ENCODE measurements at places on chromosomes 6 and 20. TPM values are rescaled to one million over a fixed set of nuclear protein-coding genes. Genes with fewer than 3 reads are reported as not detected.

DNA sequence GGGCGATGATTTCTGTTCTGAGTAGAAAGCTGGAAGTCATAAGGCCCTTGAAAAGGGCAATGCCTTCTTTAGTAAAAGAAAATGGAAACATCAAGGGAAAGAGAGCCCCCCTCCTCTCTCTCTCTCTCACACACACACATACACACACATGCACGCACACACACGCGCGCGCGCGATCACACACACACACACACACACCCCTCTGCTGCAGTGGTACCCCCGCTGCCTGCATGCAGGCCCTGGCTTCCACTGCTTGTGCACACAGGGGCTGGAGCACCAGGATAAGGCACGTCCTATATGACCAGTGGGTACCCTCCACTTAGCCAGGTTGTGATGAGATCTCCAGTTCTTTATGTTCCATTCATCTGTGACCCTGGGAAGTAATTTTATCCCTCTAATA, 300.9 kb downstream of the SLC35F1 start:
- DNase-seq, result no peak

Gene FAM110A
- 31.7 TPM for total RNA-seq

- no peak for DNase-seq
Measured at GRCh38 chr6:156110249-156110648, 654.6 kb upstream of the NOX3 start.

Gene ABT1
- total RNA-seq, result 18.9 TPM

DNA sequence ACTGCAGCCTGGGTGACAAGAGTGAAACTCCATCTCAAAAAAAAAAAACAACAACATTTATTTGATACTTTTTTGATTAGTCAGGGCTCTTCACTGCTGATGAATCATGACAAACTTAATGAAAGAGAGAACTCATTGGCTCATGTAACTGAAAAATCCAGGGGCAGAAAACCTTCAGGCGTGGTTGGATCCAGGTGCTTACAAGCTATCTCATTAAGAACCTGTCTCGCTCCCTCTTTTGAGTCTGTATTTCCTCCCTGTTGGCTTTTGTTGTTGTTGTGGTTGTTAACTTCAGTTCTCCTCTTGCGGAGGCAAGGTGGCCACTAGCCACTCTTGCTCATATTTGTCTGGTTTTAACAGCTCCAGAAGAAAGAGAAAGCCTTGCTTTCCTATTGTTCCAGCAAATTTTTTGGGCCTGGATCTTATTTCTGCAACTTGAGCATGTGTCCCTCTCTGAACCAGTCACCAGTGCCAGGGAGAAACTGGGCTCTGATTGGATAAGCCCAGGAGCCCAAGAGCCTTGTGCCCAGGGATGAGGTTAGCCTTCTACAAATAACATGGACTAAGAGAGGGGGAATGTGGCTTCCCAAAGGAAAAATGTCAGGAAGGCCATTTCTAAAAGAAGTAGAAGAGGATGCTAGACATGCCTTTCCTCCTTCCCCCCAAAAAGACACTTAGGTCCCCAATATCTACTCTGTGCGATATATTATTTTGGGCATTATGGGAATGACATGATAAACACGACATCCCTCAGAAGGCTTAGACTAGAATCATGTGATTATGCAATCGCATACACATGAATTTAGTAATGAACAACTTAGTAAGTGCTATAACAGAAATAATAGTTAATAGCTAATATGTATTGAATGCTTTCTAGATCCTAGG, 64.5 kb downstream of the PHACTR2 start:
- no peak for DNase-seq

Gene STMND1
- total RNA-seq, result not detected

Gene EFCAB8
- 1.9 TPM for total RNA-seq

Gene DEFB124
- total RNA-seq, result not detected

DNA sequence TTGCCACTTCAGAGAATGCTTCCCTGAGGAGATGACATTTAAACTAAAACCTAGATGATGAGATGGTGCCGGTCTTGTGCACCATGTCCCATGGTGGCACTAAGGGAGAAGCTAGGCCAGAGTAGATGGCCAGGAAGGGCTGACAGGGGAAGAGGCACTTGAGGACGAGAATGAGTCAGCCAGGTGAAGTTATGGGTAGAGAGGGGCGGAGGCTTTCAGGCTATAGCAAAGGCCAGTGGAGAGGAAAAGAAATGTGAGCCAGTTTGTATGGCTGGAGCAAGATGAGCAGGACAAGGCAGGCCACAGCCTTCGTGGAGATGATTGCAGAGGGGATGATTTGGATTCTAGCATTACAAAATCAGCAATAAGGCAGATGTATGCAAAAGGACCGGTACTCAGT, 44.7 kb upstream of the ADGRF4 start:
- no peak for DNase-seq

DNA sequence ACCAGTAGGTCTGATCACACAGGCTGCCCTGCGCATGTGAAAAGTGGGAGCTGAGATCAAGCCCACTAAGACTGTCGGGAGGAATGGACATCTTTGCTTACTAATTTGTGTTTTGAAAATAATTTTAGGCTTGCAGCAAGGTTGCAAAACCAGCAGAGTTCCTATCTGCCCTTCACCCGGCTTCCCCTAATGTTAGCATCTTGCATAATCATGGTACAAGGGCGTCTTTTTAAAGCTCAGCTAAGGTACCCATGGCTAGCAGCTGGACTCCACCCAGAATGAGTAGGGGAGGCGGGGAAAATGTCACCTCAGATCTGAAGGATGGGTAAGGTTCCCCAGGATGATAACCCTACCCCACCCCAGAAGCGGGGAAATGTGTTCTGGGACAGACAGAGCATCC, 25.3 kb upstream of the BMP7 start:
- DNase-seq, result no peak

Gene SLC35D3
- not detected for total RNA-seq

Gene PLCB4
- total RNA-seq, result 3.7 TPM

- DNase-seq, result no peak
Measured at GRCh38 chr6:143733510-143733909, 55.7 kb downstream of the PHACTR2 start.

Gene NTSR1
- 5.5 TPM for total RNA-seq

Gene TGM2
- total RNA-seq, result 92.6 TPM

DNA sequence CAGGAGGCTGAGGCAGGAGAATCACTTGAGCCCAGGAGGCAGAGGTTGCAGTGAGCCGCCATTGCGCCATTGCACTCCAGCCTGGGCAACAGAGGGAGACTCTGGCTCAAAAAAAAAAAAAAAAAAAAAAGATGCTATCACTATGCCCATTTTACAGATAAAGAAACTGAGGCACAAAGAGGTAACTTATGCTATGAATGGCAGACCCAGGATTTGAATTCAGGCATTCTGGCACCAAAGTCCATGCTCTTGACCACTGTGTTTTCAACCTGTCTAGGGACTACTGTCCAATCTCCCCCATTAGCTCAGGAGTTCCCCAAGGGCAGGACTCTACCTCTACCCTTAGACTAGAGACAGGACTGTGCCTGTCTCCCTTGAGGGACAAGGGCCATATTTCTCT, 9.1 kb upstream of the MDFI start:
- no peak for DNase-seq

Data from spleen (tissue), 13 donors.